ENCODE measurements at places on chromosomes 5 and 9.

DNA sequence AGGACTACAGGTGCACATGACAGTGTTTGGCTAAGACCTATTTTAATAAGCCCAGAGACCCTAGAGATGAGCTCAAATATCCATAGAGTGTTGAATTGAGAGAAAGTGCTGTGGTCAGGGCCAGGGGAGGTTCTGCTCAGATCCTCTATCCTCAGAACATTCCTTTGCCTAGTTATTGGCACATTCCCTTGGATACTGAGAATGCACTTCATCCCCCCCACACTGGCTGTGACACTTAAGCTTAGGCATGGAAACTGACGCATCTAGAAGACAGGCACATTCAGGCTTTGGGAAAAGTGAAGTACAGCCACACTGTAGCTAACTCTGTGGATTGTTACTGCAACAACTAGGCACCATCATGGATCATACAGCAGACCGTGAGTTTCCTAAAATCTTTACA is 27.1 kb upstream of the RASGRF2 start:
- no peak for DNase-seq

DNA sequence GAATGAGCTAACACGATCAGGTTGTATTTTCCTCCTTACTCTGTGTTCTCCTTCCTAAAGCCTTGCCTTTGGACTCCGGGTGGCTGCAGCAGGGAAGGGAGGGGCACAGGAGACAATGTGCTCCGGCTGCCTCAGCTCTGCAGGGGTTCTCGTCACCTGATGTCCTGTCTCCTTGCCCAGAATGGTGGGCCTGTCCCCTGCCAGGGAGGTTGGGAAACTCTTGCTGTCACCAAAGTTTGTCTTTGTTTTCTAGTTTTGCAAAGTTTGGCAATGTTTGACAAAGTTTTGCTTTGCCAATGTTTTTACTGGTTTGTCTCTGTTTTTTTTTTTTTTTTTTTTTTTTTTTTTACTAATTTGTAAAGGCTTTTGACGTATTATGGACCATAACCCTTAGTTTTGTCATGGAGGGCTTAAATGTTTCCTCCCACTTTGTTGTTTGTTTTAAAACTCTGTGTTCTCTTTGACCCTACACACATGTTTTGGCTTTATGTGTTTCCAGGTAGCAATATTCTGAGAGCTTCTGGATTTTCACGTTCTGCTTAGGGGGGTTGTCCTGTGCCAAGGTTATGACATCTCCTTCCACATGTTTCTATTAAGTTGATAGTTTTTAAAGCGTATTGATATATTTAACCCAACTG is 49.3 kb downstream of the GADD45G start:
- no peak for DNase-seq

DNA sequence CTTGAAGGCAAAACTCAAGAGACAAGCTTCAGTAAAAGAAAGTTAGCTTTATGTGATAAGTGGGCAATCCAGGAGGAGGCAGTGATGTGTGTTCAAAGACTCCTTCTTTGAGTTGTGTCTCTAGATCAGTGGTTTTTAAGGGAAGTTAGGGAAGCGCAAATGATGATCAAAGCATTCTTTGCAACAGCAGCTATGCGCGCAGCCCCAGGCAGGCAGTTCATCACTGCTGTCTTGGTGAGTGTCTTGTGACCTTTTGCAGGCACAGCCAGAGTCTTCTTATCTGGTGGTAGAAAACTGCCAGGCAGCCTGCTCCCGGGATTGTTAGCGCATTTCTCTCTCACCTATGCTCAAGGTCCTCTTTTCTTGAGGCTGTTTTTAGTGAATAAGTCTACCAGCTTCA is 40.3 kb upstream of the CLK4 start:
- no peak for DNase-seq

DNA sequence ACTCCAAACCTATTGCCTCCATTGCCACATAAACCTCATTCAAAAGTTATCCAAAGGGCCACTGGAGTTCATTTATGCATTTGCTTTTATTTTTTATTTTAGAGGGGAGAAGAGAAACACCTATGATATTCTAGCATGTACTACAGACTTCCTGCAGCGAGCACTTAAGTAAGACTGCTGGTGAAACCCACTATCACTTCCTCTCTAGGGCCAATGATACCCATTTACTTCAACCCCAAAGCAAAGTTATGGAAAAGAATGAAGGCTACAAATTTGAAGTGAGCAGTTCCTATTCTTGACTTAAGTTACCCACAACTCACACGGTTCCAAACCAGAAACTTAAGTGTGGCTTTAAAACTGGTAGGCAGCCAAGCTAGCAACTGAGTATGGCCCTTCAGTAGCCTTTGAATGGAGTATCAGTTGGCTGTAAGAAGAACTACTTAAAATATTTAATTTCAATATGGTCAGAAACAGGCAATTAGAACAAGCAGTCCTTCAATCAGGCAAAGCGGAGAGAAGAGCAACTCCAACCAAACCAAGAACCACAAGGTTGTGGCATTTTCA is 94.1 kb downstream of the GPR21 start:
- DNase-seq = no peak

DNA sequence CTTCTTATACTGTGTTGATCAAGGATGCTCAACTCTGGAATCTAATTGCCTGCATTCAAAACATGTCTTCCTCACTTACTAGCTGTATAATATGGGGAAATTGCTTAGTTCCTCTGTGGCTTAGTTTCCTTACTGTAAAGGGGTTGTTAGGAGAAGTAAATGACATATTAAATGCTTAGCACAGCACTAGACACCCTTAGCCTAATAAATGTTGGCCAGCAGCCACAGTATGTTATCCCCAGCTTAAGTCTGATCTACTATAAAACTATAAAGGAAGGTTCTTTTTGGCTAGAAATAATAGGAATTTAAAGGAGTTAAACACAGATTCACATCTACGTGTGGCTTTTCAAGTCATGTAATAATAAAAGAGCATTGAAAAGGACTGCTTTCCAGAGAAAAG is 232.4 kb downstream of the PCSK1 start:
- no peak for DNase-seq

DNA sequence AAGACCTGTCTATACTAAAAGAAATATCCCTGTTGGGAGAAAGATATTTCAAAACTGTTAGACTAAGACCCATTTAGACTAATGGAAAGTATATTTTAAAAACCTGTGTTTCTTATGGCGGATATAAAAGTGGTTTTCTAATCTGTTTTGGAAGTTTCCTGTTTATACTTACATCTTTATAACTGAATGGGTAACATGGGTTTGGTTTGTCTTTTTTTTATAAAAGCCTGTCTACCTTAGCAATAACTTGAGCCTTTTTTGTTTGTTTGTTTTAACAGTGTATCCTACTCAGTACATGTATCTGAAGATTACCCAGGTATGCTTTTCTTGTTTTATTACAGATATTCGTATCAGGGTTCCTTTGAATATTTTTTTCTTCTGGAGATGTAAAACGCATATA is 83.4 kb downstream of the PARP8 start:
- DNase-seq = no peak

GRCh38 chr5:7405277-7405676 is 9.3 kb downstream of the ADCY2 start:
- DNase-seq = no peak

- no peak for DNase-seq
Measured at GRCh38 chr5:106825374-106825773, 845.4 kb downstream of the EFNA5 start.

DNA sequence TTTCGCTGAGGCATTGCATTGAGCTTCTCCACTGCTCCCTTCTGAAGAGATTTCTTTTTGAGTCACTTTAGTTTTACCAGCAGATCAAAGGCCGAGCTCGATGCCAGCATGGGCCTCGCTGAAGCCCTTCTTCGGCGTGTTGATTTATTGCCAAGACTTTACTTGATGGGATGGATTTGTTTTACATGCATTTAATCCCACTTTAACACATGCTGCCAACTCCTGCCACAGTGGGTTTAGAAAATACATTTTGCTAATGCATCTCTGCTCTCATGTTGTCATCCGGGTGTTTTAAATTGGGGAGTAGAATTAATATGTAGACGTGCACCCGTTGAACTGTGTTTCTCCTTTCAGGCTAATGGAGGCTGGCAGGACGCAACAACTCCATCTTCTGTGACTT is 218.3 kb downstream of the PBX3 start:
- no peak for DNase-seq

DNA sequence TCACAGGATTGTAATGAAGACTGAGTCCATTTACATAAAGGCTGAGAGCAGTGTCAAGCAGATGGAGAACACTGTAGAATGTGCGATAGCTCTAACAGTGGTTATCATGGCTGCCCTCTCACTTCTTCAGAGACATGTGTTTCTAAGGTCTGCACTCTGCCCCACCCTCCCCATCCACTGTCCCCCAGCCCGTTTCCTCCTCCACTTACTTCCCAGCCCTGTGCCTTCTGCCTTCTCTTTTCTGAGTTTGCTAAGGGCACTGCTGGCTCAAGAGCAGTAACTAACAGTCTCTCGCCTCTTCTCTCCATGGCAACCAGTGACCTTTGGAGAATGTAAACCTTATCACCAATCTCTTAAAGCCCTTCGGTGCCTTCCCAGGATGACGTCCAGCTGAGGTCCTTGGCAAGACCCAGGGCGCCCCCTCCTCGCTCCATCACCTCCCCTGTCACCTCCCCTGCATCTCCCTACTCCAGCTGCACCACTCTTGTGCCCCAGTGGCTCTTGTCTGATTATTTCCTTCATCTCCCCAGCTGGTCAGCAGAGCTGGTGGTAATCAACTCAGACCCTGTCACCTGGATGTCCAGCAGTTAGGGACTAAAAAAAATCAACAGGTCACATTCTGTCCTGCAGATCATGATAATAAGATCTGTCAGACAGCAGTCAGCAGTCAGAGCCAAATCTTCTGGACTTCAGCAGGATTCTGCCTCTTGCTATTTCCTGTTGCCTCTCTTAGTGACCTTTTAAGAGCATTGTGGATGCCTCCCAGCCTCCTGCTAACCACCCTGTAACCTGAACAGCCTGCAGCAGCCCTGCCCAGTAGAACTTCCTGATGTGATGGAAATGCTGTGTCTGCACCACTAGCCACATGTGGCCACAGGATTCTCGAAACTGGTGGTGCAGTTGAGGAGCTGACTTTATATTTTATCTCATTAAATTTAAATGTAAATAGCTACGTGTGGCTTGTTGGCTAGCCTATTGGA is 9.0 kb downstream of the FXN start:
- DNase-seq = peak; percentile 89

DNA sequence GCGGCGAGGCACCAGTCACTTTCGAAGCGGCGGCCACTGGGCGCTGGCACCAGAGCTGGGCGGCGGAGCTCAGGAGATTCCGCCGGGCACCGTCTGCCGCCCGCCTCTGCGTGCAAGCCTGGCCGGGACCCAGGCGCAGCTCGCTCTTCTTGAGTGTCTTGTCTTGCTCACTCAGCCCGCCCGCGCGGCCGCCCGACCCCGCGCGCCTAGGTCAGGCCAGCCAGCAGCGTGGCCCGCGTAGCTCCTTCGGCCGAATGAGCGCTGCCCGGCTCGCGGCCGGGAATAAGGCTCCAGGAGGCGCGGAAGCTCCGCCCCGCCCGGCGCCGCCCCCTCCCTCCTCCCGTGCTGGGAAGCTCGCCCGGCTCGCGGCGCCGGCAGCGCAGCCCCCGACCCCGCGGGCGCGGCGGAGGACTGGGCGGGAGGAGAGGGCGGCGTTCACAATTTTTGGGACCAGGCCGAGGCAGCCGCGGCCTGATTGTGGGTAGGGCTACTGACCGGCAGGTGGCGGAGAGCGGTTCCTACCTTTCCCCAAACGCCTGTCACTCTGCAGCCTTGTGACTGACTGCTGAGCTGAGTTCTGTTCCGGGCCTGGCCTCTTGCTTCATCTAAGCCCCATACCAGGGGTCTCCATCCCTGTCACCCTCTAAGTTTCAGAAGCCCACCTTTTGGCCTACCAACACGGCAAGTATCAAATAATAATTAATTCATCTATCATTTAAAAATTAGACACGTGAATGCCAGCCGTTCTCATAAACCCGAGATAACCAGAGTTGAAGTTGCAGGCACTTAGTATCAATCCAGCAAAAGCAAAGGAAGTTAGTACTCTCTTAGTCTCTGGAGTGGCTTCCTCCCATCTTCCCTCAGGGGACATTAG is at the start of gene HBEGF:
Gene HBEGF, minus strand, starts transcription at position 256 of the 874 bp plus-strand sequence. CDS start 275 bp downstream, outside the sequence.
- peak; percentile 71 for DNase-seq

DNA sequence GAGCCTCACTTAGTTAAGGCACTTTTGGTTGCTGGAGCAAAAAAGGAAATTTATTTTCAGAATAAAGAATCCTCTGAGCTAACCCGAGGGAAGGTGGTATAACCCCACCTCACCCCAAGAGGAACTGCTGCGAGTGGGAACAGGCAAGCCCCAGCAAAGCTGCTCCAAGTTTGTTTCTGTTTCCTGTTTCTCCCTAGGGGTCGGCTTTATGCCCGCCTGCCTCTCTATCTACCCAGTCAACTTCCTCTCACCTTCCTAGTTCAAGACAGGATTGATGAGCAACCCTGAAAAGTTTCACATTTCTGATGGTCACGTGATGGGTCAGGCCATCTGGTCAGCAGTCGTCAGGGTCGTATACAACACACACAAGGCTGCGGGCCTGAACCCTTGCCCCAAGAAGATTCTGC is 31.1 kb downstream of the TRIO start:
- DNase-seq = no peak

DNA sequence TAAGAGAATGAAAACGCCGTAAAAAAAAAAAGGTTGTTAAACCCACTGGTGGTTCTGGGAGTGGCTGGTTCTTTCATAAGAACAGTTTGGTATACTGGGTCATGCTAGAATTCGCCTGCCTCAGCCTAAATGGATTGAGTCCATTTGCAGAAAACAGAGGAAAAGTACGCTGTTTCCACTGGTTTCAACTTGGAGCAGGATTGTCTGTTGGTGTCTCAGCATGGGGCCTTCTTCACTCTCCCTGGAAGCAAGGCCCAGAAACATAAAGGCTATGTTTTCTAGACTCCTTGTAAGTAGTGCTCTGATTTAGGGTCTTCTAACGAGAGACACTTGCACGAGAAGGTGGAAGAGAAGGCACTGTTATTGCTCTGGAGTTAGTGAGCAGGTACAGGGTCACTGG is 116.9 kb upstream of the MTAP start:
- DNase-seq = no peak

DNA sequence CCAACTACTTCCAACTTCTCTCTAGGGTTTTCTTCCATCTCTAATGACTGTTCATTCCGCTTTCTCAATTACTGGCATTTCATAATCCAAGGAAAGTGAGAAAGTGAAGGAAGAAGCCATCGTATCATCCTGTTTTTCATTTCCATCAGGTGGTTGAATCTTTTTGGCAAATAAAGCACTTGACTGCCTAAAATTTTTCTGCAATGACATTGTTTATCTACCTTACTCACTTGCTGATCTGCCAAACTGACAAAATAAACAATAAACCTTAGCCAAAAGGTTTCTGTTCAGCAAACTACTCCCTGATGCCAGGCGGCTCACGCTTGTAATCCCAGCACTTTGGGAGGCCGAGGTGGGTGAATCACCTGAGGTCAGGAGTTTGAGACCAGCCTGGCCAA is 18.4 kb downstream of the FNBP1 start:
- DNase-seq = no peak

DNA sequence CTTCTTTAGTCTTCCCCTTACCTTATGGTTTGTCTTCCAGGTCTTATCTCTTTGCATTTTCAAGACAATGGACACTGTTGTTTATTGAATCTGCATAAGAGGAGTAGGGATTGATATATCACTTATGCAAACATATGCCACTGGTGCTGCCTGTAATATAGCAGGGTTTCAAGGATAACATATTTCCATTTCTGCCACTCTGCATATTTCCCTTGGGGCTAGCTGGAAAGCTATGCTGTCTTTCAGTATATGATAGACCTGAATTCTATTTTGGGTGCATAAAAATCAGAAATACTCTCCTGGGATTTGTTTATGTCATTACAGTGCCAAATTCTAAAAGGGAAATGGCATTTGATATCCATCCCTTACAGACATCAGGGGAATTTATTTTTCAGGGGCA is 400.2 kb downstream of the TLR4 start:
- no peak for DNase-seq

GRCh38 chr5:116740771-116741170 is 166.1 kb upstream of the SEMA6A start:
- DNase-seq = no peak
